Naive B cell (primary cell): ENCODE measurements at places on chromosomes 3 and 15. TPM values are rescaled to one million over a fixed set of nuclear protein-coding genes. Genes with fewer than 3 reads are reported as not detected.

Gene PCNP
- polyA plus RNA-seq: 135 TPM

Gene PXYLP1
- polyA plus RNA-seq: 1.7 TPM

Gene RHOV
- polyA plus RNA-seq: not detected

Gene DNAH12
- not detected for polyA plus RNA-seq

Gene DUOXA2
- not detected for polyA plus RNA-seq

Gene SLC27A2
- not detected for polyA plus RNA-seq

Gene ALS2CL
- polyA plus RNA-seq: not detected

Gene PPM1L
- 1.0 TPM for polyA plus RNA-seq

Gene PODXL2
- 1.8 TPM for polyA plus RNA-seq

Gene CPNE4
- polyA plus RNA-seq: not detected

Gene WDR93
- polyA plus RNA-seq: not detected

Gene CACNA2D3
- not detected for polyA plus RNA-seq

Gene TMEM202
- polyA plus RNA-seq: not detected

Gene TFG
- 51.4 TPM for polyA plus RNA-seq

Gene GABRR3
- polyA plus RNA-seq: not detected

Gene PCOLCE2
- polyA plus RNA-seq: not detected

Gene GPR27
- not detected for polyA plus RNA-seq

Gene AP3B2
- polyA plus RNA-seq: not detected

Gene CCR5
- not detected for polyA plus RNA-seq

Gene VWA5B2
- polyA plus RNA-seq: not detected
